ENCODE measurements at places on chromosomes 16 and 17.

GRCh38 chr17:15364615-15365014 lies 23.2 kb upstream of the TEKT3 start:
- DNase-seq: no peak

- no peak for DNase-seq
These were observed 327.4 kb upstream of the CCL2 start for GRCh38 chr17:33927732-33928133.

GRCh38 chr16:31360251-31360650 lies 5.3 kb downstream of the ITGAX start:
- DNase-seq: no peak

DNA sequence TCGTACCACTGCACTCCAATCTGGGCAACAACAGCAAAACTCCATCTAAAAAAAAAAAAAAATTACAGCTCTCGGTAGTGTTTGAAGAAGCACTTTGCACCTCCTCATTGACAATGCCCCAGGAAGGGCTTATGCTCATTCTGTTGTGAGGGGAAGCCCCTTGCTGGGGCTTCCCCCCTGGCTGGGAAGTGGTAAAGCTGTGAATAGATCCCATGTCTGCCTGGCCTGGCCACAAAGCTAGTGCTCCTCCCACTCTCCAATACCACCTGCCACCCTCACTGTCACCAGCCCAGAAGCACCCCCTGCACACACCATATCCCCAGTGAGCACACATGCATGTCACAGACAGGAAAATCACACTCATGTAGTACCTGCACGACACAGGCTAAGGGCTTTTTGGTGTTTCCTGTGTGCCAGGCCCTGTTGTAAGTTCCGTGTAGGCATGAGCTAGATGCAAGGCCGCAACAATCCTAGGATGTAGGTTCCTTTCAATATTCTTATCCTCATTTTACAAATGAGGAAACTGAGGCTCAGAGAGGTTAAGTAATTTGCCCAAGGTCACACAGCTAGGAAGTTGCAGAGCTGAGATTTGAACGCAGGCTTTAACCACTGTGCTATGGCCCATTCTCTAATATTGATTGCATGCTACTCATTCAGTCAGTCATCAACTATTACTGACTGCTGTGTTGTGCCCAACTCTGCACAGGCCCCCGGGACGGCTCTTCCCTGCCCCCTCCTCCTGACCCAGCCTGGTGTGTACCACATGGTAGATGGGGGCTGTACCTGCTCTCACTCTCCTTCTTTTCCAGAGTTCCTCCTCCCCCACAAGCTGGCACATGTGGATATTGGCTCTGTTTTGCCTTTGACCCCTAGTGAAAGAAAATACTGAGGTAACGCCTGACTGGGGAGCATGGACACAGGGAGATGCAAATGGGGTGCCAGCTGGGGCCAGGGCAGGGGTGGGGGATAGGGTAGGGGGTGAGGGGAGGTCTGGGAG lies 11.9 kb upstream of the COL1A1 start:
- peak; percentile 42 for DNase-seq

- no peak for DNase-seq
These were observed 105.0 kb downstream of the ZNF778 start for GRCh38 chr16:89322321-89323119.

- no peak for DNase-seq
These were observed 19.8 kb upstream of the KCNH6 start for GRCh38 chr17:63503341-63503705.

- DNase-seq: no peak
These were observed 50.0 kb downstream of the SOCS1 start for GRCh38 chr16:11205754-11206581.

DNA sequence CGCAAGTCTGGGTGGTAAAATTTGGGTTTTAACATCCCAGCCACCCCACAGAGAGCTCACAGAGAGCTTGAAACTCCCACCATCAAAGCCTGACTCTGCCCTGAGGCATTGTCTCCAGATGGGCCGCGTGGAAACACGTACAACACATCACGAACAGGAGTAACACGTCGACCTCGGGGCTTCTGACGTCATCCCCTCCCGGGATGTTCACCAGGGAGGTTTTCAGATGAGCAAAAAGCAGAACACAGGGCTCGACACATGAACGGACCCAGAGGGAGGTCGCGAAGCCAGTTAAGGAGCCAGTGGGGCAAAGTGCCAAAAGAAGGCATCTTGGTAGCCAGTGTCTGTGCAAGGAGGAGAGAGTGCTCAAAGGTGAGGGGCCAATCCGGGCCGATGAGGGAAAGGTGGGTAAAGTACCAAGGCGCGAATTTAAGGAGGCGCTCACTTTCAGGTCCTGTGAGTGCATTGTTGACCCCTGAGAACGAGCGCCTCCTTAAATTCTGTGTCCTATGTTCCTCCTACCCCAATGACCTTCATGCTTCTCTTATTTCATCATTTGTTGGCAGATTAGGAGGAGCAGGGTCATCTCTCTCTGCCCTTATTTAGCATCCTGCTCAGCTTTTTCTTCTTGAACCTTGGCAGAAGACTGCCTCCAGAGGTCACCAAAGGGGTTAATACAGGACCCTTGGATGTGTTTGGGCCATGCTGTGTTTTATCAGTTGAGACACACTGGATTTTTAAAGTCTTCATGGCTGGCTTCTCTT lies 5.6 kb downstream of the RCVRN start:
- DNase-seq: no peak

GRCh38 chr17:71472809-71473789 lies 647.7 kb upstream of the SOX9 start:
- DNase-seq: no peak

- no peak for DNase-seq
These were observed 4.5 kb downstream of the ALKBH5 start for GRCh38 chr17:18187821-18188761.

DNA sequence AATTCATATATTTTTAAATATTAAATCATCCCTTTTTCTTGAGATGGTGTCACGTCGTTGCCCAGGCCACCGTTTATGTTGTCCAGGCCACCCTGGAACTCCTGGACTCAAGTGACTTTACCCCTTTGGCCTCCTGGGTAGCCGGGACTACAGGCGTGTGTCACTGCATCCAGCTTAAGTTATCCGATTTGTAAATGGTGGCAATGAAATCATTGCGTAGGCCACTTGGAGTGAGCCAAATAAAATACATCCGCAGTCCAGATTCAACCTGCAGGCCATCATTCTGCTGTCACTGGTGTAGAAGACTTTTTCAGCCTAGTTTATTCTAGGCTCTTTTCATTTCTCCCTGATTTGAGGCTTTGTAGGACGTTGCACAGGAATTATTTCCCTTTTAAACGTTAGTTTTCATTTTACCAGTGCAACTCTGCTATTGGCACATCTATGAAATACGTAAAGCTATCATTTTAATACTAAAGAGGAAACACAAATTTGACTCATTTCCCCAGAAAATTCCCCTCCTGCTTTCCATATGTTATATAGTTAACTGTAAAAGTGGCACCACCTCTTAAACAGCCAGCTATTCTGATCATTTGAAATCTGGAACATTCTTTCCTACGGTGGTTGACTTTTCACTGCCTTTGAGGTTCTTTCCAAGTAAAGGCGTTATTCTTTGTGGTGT lies 449.8 kb downstream of the MAF start:
- no peak for DNase-seq

DNA sequence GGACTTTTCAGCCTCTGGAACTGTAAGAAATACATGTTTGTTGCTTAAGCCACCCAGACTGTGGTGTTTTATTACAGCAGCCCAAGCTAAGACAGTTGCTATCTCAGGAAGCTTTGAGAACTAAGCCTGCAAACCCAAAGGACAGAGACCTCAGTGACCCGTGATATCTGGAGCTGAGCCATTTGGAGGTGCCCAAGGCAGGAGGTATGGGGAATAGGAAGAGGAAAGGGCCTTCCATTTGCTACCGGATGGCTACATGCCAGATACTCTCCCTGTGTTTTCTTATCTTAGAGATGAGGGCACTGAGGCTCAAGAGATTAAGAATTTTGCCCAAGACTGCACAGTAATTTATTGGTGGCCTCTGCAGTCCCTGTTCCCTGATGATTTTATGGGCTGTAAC lies 622.1 kb upstream of the CDH5 start:
- DNase-seq: no peak

DNA sequence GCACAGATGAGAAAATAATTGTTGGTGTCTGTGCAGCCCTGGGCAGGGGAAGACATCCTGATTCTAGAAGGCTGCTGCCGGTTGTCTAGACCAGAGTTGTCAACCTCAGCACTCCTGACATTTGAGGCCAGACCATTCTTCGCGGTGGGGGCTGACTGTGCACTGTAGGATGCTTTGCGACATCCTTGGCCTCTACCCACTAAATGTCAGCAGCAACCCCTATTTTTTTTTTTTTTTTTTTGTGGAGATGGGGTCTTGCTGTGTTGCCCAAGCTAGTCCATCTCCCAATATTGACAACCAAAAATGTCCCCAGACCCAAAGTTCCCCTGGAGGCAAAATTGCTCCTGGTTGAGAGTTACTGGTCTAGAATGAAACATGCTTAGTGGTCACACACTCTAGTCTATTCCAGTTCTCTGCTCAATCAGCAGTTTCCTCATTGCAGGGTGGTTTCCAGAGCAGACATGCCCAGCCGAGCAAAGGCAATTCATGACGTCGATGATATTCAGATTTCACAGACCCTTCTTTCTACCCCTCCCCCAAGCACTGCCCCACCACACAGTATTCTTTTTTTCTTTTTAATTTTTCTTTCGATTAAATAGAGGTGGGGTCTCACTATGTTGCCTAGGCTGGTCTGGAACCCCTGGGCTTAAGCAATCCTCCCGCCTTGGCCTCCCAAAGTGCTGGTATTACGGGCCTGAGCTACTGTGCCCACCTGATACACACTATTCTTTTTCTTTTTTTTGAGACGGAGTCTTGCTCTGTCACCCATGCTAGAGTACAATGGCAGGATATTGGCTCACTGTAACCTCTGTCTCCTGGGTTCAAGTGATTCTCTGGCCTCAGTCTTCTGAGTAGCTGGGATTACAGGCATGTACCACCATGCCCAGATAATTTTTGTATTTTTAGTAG lies 9.0 kb downstream of the C17orf99 start:
- DNase-seq: no peak

GRCh38 chr17:66519154-66519553 lies 216.7 kb downstream of the PRKCA start:
- DNase-seq: no peak

DNA sequence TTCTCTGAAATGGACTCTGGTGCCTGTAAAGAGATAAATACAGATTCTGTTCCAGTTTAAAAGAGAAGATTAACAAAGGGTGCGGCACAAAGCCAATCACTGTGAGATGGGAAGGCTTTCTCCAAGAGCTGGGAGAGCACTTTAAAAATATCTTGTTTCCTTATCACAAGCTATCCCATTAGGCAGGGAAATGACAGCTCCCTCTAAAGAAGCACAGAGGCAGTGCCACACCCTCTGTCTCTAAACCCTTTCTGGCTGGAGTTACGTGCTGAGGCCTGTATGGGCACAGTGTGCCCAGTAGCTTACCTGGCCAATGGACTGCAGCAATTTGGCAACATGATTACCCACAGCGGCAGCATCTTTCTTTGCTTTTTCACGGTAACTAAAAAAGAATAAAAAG lies 9.0 kb upstream of the TERB1 start:
- DNase-seq: no peak

GRCh38 chr17:22138861-22139469 lies 446.6 kb downstream of the KCNJ18 start:
- no peak for DNase-seq

DNA sequence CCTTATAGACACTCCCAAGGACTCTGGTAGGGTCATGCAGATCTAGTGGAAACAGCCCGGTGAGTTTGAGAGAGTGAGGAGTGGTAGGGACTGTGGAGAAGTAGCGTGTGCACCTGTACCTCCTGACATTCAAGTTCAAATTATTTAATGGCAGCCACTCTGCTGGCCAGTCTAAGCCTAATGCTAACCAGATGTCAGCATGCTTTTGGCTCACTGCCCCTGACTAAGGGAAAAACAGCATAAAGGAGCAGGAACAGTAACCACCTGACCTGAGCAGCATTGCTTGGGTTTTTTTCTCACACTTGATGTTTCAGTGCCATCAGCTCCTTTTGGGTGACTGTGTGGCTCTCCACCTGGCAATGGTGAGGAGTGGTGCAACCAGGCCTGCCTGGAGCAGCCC lies 23.8 kb upstream of the SLC12A3 start:
- DNase-seq: no peak

Data from T-helper 1 cell (primary cell).